Activated T-cell treated with anti-CD3 and anti-CD28 coated beads, Interleukin-2, amount 50 U/mL, for 48 hours (primary cell): ENCODE measurements at places on chromosomes 1 and 21.

- no peak for DNase-seq
Measured at GRCh38 chr1:108815566-108815965, 41.3 kb downstream of the AKNAD1 start.

GRCh38 chr1:59229138-59229537 is 67.8 kb upstream of the FGGY start:
- DNase-seq, result no peak

DNA sequence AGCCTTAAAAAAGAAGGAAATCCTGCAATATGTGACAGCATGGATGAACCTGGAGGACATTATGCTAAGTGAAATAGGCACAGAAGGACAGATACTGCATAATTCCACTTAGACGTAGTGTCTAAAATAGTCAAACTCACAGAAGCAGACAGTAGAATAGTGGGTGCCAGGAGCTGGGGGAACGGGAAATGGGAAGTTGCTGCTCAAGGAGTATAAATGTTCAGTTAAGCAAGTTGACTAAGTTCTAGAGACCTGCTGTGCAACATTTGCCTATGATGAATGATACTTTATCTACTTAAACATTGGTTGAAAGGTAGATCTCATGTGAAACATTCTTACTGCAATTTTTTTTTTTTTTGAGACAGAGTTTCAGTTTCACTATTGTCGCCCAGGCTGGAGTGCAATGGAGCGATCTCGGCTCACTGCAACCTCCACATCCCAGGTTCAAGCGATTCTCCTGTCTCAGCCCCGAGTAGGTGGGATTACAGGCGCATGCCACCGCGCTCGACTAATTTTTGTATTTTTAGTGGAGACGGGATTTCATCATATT is 197.8 kb downstream of the HIVEP3 start:
- DNase-seq, result no peak

DNA sequence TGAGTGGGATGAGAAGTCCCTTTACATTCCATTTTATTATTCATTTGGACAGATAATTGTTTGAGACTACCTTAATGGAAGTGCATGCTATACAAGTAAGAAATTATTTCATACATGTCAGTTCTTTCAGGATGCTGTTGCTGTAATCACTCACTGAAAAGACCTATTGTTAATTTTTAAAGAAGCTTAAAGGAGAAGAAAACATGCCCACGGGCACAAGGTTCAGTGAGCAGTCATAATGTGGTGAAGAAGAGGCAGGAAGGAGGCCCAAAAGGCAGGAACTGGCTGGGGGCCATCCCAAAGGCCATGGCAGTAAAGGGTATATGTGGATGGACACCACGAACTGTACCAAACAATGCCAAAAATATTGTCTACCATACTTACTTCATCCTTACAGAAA is 206.0 kb downstream of the LYPLAL1 start:
- no peak for DNase-seq

DNA sequence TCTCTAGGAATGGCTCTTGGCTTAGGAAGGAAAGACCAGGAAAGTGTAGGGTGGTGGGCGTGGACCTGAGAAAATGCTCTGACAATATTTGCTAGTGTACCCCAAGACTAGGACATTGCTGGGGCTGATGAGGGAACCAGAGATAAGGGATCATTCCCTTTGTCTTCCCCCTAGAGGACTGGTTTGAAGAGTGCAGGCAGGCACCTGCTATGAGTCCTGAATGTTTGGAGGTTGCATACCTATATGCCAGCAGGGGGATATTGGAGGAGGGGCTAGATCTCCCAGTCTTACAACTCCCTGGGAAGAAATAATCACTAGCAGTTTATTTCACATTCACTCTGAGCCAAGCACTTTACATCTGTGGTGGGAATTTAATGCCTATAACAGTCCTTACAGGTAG is 6.0 kb upstream of the BCL10 start:
- DNase-seq, result no peak
